Karpas-422 (cell line): ENCODE measurements at places on chromosomes 4 and X.

DNA sequence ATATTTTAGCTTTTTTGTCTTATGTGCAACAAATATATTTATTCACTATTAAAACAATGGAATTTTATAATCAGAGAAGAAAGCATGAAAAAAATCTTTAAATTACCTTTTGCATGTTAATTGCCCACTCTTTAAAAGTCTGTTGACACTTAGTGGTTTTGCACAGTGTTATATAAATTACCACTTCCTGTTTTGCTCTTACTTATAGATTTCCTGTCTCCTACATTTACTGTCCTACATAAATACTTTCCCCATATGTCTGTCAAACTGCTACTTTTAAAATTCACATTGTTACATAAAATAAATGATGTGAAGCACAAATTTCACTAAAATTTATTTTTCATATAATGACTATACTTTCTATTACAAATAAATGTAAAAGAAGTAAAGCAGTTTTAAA lies 161.1 kb upstream of the NDST4 start:
- no peak for DNase-seq

- no peak for DNase-seq
These were observed 108.3 kb downstream of the QRFPR start for GRCh38 chr4:121272526-121272925.

DNA sequence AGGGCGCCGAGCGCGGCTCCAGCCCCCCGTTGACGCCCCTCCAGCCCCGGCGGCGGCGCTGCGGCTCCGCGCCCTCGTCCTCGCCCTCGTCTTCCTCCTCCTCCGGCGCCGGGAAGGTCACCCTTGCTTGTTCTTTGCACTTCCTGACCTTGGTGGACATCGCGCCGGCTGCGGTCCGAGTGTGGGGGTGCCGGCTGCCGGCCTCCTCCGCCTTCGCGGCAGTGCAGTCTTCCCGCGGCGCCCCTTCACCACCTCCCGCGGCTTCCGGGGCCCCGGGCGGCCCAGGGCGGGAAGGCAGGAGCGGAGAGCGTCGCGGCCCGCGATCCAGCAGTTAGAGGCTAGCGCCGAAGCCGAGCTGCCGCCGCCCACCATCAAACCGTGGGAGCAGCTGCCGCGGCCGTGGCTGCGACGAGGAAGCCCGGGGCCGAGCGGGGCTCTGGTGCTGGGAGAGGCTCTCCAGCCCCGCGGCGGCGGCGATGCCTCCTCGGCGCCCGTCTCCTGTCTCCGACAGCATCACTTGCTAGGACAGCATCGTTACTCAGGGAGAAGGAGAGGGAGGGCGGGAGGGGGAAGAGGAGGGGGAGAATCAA lies at the start of gene TRPC3:
TRPC3 (minus strand) TSS at position 540 of the 590 bp plus-strand sequence; CDS start at position 160, 380 bp downstream.
- no peak for DNase-seq

DNA sequence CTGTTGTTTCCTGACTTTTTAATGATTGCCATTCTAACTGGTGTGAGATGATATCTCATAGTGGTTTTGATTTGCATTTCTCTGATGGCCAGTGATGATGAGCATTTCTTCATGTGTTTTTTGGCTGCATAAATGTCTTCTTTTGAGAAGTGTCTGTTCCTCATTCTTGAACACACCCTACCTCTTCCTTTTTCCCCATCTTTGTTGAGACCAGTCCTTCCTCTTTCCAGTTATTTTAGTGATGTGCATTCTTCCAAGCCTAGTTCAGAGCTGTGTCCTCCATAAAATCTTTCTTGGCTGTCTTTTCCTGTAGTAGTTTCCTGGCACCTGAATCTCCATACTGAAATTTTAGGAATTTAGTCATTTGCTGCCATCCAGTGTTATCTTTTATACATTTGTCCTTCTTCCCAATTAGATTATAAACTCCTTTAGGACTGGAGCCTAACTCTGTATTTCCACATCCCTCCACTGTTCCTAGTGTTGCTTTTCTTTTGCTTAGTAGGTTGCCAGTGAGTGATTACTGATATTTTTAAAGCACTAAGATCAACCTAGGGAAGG lies 11.4 kb downstream of the FHIP1A start:
- no peak for DNase-seq

GRCh38 chrX:11401966-11402365 lies 108.8 kb downstream of the AMELX start:
- DNase-seq: no peak

DNA sequence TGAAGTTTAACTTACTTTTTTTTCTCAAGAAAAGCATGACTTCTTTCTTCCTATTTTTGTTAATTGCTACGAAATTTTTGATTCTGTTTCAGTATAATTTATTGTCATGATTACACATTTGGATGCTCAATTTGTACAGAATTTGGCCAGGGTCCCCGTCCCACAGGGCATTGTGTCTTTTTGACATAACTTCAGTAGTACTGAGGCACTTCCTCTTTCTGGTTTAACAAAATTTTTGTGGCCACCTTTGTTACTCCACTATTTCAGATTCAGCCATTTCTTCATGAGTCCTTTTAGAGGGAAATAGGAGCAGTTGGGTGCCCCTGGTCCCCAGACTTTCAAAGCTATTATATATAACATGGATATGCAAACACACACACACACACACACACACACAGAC lies 1248.7 kb downstream of the PCDH7 start:
- DNase-seq: no peak

GRCh38 chr4:7897811-7898210 lies 41.9 kb downstream of the AFAP1 start:
- no peak for DNase-seq

GRCh38 chr4:48653217-48654014 lies 126.7 kb downstream of the FRYL start:
- DNase-seq: no peak

DNA sequence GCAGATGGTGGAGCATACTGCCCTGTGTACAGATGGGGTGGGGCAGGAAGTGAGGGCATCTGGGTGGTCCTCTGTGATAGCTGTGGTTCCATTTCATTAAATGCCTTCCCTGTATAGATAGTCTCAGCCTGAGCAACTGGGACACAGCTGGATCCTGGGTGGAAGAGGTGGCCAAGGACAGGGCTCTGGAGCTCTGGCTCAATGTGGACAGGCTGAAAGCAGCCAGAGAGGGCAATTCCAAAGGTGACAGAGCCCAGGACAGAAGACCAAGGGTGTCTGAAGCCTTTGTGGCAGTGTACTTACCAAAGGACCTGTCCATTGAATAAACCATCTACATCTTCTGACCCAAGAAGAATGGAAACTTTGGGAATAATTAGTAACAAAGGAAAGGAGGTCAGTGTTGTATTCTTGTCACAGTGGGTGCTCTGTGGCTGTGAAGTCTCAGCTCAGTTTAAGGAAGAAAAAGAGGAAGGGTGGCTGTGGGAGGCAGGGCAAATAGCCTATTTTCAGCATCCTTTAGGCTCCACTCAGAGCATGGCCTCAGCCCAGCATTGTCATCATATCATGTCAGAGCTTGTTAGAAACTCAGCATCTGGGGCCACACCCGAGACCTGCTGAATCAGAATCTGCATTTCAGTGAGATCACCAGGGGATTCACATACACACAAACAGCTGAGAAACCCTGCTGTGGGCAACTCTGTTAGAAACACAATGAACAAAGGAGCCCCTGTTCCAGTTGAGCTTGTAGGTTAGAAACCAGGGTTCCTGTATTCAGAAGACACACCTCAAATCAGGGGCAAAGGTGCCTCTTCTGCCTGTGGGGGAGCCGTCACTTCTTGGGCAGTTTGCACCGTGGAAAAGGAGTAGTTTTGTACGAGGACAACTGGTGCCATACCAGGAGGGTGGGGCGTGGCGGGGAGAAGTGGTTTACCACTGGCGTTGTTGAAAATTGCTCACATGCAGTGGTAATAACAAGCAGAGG lies 168.6 kb downstream of the PTTG2 start:
- DNase-seq: no peak

DNA sequence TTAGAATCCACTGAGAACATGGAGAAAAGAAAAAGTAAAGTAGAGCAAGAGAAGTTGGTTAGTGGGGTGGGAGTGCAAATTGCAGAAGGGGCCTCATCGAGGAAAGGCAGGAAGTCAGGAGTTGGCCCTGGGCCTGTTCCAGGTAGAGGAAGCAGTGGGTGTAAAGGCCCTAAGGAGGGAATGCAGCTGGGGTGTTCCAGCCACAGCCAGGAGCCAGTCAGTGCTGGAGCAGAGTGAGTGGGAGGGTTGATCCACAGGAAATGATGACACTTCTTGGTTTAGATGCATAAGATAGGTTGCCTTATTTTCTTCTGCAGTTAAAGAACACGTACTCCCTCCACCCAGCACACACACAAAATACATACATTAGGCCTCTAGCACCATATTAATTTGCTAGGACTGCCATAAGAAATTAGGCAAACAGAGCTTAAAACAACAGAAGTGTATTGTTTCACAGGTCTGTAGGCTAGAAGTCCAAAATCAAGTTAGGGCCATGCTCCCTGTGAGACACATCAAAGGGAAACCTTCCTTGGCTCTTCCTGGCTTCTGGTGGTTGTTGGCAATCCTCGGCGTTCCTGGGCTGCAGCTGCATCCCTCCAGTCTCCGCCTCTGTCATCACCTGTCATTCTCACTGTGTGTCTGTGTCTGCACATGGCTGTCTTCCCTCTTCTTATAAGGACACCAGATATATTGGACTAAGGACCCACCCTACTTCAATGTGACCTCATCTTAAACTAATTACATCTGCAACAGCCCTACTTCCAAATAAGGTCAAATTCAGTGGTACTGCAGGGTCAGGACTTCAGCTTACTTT lies 205.9 kb downstream of the AASDH start:
- no peak for DNase-seq

DNA sequence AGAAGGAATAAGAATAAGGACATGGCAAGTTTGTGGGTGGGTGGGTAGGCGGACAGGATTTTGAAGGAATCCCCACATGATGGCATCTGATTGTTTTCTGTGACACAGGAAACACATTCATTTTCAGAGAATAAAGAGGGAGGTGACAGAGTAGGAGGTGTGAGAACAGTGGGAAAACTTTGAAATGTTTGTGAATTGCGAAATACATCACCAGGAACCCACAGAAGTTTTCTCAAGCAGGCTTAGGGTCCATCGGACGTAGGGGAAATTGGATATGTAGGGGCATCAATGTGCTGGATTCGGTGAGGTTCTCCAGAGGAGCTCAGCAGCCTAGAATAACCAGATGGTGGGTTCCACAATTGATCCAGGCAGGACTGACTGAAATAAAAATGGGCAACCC lies 171.6 kb downstream of the GLRA2 start:
- DNase-seq: no peak
